ENCODE measurements at places on chromosomes 12 and 14.

DNA sequence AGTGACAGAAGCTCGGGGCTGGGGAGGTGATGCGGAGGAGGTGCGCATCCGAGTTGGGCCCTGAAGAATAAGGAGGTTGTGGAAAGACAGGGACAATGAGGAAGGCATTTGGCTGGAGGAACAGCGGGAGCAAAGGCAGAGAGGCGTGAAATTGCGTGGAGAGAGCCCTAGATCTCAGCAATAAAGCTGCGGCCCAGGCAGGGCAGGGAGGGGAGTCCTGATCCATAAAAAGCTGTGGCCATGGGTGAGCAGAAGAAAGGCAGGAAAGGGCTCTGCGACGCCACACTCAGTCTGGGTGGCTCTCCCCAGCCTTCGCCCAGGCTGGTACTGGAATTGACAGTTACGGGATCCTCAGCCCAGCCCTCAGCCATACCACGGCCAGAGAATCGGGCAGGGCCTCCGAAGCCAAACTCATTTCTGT is 2.2 kb downstream of the FIGNL2 start:
- no peak for DNase-seq

DNA sequence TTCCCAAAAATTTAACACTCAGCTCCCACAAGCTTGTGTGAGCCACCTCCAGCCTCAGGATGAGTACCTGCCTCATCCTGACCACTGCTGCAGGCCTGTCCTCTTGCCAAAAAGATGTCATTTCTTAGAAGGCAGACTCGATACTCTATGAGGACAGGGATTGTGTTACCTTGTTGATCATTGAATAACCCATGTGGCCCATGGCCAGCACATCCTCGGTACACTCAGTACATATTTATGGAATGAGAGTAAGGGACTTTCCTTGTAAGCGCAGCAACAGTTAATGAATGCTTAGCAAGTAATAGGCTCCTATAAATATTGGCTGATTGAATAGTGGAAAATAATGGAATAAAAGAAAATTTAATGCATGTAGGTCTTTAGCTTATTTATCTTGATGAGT is 15.3 kb upstream of the DGLUCY start:
- no peak for DNase-seq

GRCh38 chr14:71168564-71169427 is 261.5 kb downstream of the PCNX1 start:
- no peak for DNase-seq

DNA sequence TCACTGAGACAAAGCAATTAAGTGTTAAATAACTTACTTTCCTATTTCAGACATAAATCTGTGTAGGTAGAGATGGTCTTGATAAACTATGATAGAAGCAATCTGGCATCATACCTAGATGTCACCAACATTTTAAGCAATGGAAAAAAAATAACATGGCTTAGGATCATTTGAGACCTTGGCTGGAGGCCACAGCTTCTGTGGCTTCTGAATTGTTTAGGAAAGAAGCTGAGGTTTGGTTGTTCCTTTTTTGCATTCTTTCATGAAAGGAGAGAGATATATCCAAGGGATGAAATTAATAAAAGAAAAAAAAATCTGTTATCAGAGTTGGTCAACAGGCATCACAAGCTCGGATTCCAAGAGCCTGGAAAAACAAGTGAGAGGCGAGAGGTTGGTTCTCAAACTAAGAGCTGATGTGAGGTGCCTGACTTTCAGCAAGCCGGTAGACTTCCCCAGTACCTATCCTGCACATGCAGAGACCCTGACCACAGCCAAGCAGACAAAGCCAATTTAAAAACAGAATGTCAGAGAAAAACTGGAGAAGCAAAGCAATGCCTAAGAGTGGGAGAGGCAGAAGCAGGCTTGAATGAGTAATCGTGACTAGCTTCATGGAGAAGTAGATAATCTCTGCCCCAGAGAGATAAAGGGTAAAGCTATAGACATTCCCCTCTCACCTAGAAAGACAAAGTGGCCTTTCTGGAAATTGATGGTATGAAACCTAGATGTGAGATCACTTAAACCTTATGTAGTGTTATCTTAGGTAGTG is 43.4 kb upstream of the ST8SIA1 start:
- DNase-seq: no peak

DNA sequence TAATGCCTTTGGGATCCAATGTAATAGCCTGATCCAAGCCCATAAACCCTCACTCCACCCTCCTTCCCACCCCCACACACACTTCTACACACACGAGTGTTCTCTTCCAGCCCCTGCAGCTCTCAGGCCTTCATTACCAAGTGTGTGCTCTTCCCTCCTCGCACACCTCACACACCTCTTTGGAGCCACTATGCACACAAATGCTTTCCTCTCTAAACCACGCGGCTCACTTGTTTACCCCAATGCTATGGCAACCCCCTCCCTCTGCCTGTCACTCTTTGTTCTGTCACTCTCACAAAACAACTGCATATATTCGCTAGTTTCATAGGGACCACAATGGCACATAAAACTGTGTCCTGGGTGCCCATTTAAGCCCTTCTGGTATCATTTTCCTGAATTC is 35.1 kb downstream of the PPP2R5E start:
- no peak for DNase-seq

DNA sequence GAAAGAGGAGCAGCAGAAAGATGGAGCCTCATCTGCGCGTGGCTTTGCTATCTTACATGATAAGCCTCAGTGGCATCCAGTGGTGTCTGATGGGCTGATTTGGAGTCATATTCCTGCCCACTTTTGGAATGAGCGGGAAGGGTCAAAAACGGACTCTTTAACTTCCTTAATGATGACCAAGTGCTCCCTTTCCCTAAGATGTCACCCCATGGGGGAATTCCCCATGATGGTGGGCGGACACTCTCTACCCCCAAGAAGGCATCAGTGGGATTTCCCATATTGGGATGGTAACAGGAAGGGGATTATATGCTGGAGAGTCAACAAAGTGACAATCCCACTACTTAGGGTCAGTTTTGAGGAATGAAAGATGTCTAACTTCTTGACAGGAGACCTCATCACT is 110.9 kb downstream of the GPATCH2L start:
- DNase-seq: no peak

- no peak for DNase-seq
These were observed 5.7 kb downstream of the RITA1 start for GRCh38 chr12:113191227-113191626.

DNA sequence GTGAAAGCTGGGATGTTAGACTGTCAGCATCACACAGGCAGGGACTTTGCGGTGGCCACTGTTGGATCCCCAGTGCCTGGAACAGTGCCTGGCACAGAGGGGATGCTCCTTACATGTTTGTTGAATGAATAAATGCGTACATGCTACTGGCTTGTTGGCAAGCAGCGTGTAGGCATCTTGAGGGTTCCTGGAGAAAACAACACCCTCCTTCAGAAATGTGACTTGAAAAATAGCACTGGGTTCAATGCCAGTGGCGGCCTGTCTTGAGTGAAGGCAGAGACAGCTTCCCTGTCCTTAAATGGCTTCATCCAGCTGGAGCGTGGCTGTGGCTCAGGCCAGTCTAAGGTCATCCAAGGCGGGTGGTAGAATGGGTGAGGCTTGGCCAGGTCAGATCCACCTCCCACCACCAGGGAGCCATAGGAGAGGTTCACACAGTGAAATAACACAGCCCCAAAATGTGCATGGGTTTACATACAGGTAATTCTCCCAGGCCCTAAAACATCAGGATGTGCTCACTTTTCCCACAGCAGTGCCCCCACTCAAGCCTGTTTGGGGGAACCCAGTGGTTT is 171.4 kb downstream of the PHETA1 start:
- no peak for DNase-seq

DNA sequence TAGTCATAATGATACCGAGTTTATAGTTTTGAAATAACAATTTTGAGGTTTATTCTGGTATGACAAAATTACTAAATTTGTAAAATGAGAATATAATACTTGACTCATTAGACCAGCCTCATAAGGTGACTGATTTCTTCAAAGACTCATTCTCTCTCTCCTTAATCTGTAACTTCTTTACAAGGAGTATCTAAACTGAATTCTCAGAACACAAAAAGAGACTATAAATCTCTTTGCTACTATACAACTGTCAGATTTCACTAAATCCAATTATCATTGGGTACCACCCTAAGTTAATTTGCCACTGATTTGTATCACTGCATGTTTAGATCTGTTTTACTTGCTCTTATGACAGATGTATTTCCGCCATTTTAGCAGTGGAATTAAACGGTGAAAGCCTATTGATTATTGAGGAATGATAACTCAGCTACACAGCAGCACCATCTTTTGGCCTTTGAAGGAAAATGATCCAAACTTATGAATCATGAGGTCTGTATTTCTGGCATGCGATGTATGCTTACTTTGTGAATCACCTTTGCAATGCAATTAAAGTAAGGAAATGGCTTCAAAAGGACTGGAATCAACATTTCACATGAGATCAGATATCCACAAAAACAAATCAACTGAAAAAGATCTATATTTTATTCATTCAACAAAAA is 161.2 kb downstream of the RERGL start:
- DNase-seq: no peak
